ENCODE measurements at places on chromosomes 7 and 10.

- no peak for DNase-seq
Measured at GRCh38 chr7:132933072-132933458, 148.8 kb downstream of the CHCHD3 start.

DNA sequence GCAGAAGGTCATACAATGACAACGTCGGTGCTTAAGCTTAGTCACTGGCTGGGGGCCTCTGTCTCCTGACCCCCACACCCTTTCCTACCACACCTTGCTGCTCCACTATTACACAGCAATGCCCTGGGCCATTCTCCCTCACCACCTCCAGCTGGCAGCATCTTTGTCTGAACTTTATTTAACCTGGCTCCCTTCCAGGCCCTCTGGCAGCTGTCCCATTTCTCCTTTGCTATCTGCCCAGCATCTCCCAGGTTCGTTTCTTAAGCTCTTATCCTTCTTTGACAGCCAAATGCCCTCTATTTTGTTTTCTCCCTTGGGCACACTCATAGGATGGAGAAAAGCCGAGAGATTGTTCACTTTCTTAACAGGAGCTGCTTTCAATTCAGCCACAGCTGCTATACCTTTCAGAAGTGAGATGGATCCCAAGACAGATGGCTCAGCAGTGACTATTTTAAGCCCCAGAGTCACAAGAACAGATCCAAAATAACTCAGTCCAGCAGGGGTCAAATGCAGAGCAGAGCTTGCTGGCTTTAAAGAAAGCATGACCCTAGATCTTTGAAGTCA lies 1277.1 kb upstream of the AUTS2 start:
- no peak for DNase-seq

DNA sequence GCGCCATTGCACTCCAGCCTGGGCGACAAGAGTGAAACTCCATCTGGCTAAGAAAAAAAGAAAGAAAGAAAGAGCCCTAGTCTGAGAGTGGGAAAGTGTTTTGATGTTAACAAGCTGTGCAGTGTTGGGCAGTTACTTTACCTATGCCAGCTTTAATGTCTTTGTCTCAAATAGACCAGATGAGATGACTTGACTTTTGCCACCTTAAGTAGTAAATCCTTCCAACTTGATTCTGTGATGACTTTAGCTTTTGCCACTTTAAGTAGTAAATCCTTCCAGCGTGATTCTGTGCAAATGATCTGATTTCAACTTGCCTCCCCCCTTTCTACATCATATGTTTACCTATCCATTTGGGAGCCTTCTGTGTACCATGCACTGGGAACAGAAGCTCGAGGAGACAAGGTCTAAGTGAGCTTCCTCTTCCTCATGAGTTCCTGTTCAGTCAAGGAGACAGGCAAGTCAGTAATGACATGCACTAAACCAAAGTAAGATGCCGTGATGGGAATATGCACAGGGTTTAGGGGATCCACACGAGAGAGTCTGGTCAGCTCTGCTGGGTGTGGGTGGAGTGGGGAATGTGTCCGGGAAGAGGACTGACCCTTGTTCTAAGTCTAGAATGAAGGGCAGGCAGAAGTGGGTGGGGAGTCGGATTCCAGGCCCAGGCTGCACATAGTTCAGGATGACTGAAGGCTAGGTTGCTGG lies 17.2 kb downstream of the INPP5F start:
- no peak for DNase-seq

GRCh38 chr10:69425511-69426298 lies 9.0 kb upstream of the TACR2 start:
- no peak for DNase-seq

DNA sequence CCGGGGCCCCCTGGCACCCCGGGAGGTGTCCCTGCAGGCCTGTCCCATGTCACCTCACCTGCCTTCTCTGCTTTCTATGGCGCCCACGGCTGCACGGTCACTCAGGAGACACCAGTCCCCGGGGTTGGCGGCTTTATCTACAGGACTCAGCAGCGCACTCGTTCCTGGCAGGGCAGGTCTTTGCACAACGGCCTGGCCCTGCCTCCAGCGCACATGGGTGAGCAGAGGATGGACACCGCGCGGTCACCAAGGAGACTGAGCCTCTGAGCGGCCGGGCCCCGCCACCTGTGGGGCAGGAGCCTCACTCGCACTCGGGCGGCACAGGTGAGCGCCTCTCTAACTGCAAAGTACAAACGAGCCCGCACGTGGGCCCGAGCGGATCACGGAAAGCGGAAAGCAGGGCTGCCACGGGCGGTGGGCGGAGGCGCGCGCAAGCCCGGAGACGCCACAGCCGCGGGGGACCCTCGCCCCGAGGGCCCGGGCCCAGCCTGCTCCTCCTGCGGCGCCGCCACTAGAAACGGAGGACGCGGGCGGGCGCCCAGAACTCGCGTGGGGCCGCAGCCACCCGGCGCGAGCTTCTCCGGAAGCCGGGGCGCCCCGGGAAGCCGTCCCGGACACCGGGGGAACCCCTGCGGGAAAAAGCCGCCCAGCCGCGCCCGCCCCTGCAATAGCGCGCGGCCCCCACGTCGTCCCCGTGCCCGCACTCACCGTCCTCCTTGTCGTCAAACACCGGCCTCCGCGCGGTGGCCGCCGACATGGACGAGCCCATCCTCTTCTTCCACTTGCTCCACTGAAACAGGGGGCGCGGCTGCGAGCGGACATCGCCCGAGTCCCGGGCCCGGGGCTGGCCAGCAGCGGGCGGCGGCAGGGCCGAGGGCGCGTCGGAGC lies 642 bp downstream of the STK32C start:
- DNase-seq: no peak
